ENCODE measurements at places on chromosomes 7 and 10.

GRCh38 chr10:16886031-16886430 lies 68.8 kb upstream of the RSU1 start:
- no peak for DNase-seq

DNA sequence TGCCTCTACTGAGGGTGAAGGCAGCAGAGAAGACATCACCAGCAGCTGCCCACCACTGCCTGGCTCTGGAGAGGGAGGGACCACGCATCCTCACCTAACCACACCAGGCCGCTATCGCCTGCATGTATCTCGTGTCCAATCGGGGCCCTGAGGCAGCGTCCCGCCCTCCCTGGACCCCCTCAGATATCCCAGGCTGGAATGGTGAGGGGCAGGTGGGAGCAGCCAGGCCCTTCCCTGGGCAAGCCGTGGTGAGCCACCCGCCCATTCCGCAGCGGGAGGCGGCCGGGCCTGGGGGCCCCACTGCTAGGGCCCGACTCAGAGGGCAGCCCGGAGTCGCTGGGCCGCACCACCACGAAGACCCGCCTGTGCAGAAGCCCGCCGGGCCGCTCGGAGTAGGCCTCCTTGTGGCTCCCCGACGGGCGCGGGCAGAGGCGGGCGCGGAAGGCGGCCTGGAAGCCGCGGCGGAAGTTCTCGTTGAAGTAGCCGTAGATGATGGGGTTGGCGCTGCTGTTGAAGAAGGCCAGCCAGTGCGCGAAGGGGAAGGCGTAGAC lies 21.6 kb upstream of the PPA1 start:
- no peak for DNase-seq

DNA sequence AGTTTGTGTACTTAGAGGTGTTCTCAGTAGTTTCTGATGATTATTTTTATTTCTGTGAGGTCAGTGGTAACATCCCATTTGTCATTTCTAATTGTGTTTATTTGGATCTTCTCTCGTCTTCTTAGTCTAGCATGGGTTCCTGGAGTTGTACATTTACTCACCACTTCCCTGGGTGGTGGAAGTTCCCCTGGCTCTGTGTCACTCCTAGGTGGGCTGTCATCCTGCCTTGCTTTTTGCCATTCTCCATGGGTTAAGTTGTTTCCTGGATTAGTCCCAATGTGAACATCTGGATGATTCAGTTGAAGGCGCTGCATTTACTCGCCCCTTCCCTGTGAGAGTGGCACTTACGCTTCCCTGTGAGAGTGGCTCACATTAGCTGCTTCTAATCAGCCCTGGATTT lies 48.2 kb downstream of the GSAP start:
- DNase-seq = no peak

DNA sequence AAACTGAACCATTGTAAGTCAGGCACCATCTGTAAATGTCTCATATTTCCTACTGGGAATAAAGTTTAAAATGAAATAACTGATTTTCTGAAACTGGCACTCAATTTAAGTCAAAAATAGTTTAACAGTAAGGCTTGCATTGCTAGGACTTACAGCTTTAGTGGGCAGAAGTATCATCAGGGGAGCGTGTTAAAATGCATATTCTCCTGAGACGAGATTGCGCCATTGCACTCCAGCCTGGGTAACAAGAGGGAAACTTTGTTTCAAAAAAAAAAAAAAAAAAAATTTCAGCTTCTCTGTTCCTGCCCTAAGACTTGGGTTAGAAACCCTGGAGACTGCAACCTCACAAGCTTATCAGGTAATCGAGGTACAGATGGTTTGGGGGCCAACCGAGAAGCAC lies 65.4 kb downstream of the UBE3C start:
- no peak for DNase-seq

GRCh38 chr7:124930173-124930623 lies 573 bp upstream of the POT1 start:
- no peak for DNase-seq

GRCh38 chr10:4361581-4361980 lies 464.4 kb upstream of the AKR1E2 start:
- no peak for DNase-seq

- no peak for DNase-seq
These were observed 106.2 kb downstream of the ELAPOR2 start for GRCh38 chr7:86953219-86953618.

- no peak for DNase-seq
These were observed 253.6 kb downstream of the CCSER2 start for GRCh38 chr10:84581976-84582375.

DNA sequence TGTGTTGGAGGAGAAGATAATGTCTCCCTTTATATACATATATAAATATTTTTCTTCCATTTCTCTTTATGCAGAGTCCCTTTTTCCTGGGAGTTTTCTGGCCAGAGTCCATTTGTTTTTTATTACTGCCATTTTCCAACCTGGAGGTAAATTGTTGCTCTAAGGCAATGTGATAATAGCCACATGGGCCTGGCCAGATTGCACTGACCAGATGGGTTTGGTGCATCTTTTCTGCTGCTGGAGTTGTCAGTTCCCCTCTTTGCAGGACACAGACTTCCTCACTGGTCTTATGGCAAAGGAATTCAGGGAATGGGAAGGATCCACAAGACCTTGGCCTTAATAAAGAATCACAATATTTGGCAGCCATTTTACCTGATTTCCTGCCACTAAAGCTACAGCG lies 254.9 kb downstream of the SORCS3 start:
- DNase-seq = no peak

- no peak for DNase-seq
These were observed 741.4 kb downstream of the MAGI2 start for GRCh38 chr7:78712111-78712510.

DNA sequence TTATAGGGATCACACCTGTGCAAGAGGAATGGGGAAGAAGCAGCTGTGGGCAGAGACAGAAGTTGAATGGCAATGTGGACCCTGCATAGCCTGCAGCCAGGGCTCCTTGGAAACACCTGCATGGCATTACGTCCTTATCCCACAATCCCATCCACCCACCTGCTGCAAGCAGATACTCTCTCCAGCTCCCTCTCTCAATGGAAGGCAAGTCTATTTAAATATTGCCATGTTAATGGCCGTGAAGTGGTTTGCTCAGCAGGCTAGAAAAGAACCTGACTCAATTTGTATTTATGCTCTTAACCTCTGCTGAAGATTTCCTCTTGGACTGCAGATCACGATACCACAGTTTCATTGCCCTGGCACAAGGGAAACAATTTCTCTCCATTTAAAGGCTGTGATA lies 417.0 kb downstream of the TYW1 start:
- DNase-seq = no peak

DNA sequence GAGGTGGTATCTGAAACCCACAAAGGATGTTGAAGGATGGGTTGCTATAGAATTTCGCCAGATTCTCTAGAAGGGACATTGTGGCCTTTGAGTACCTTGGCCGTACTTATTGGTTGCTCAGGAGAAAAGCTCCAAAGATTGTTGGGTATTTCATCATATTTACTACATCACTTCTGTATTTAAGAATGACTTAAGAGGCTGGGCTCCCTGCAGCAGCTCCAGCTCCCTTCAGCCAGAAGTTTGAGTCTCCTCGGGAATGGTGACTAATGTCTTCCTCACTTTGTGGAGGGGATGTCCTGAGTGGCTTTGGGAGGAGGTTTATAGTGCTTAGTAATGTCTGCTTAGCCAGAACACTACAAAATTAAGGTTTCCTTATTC lies 18.1 kb downstream of the MINDY4 start:
- no peak for DNase-seq

DNA sequence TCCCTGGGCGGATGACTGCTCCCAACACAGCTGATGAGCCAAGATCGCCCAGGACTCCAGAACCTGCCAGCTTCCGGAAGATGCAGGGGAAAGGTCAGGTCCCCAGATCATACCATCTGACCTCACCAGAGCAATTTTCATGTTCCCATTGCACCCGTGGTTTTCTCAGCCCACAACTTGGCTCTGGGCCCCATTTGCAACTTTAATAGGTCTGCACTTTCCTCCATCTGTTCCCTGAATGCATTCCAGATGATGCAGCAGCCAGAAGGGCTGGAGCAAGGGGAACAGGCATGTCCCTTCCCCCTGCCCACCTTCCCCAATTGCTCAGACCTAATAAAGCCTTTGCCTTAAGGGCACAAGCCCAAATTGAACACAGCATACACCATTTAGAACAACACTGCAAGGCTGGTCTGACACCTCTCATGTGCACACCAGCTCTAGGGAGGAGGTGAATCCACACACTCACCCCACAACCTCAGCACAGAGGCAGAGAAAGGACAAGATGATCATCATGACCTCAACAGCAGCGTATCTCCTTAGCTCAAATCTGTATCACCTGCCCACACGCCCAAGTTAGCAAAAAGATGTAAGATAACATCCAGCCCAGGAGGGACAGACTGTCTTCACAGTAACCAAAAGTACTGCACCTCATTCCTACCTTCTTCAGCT lies 87.5 kb downstream of the PLXNA4 start:
- DNase-seq = no peak

DNA sequence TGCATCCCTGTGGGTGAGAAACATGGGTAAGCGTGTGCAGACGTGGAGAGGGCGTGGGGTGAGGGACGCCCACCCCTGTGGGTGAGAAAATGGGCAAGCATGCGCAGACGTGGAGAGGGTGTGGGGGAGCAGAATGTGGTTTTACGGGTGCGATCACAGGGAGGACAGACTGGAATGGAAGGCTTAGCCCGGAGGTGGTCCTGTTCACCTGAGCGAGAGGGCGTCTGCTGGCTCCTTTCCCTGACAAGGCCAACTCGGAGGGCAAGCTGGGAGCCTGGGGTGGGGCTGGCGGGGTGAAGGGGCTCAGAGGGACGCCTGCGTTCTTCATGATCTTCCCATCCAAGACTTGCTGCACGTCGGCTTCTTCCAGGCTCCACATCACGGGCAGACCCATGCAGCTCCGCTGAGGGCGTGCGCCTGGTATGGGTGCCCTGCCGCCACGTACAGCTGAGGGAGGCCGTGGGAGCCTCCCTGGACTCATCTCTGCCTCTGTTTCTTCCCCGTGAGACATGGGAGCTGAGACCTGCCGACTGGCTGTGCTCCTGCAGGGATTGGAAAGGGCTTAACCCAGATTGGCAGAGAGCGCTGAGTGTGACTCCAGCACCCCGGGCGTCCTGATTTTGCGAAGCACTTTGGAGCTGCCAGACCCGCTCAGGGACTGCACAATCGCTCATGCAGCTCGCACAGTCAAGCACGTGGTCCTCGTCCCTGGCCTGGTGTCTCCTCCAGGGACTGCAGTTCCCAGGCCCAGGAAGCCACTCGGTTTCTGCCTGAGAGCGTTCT lies 74.3 kb upstream of the SHH start:
- no peak for DNase-seq

DNA sequence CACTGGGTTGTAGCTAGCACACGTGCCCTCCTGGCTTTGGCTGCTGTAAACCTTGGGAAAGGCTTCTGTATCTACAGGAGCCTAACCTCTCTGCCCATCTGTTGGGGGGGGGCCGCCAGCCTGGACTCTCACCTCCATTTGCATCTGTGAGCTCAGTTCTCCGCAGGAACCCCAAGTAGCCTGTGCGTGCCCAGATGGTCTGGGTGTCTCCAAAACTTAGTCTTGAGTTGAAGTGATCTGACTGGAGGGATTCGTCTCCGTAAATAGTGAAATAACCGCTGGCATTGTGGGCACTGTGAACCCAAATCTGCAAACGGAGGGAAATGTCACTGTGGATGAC lies 147.9 kb downstream of the ZMYND11 start:
- no peak for DNase-seq

DNA sequence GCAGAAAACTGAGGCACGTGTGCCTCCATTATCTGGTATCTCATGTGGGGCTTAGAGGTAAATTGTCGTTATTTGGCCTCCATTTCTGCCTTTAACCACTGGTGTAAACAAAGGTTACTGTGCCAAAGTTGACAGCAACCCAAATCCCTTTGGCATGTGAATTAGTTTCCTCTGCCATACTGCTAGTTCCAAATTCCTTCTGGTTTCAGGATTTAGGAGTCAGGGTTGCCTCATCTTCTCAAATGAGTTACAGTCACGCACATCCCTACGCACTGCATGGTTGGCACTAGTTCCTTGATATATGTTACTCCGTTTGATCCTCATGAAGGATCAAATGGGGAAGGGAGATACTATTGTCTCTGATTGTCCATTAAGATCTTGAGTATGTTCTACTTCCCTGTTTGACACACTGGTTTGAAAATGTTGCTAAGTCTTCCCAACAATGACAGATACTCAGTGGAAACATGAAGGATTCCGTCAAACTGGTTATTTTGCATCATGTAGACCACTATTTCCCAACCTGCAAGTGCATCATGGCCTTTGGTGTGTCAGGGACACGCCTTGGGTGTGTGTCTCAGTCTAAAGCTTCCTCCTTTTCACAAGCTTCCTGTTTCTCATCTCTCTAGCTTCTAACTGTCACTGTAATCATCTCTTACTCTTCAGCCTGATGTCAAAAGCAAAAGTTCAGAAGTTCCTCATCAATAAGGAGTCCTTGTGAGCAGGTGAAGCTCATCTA lies at the start of gene LIPN:
Gene LIPN (plus strand): TSS at position 655 of the 736 bp plus-strand sequence. CDS start 1,386 bp downstream, outside the sequence.
- DNase-seq = no peak

DNA sequence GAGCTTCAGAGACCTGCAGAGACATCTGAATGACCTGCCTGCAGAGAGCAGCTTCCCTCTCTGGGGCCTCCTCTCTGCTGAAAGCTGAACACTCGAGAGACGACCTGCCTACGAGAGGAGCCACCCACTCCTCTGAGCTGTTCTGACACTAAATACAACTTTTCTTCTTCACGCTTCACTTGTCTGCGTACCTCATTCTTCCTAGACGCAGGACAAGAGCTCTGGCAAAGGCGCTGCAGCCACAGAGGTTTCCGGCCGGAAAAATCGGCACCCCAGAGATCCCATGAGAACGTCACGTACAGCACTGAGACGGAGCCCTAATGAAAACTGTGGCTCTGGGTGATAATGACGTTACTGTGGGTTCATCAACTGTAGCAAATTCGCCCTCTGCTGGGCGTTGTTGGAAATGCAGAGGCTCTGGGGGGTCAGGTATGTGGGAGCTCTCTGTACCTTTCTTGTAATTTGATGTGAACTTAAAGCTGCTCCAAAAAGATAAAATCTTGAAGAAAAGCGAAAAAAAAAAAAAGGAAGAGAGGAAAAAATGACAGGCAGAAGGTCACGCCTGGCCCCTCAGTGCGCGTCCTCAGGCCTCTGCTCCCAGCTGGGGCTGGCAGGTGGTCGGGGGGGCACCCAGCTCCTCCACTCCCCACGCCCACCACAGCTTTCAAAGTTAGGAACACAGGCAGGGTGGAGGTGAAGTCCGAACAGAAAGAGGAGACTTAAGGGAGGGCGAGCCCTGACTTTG lies 120.7 kb downstream of the DYNC2I1 start:
- DNase-seq = peak; percentile 90

GRCh38 chr7:158315881-158316280 lies 271.7 kb downstream of the PTPRN2 start:
- DNase-seq = no peak

DNA sequence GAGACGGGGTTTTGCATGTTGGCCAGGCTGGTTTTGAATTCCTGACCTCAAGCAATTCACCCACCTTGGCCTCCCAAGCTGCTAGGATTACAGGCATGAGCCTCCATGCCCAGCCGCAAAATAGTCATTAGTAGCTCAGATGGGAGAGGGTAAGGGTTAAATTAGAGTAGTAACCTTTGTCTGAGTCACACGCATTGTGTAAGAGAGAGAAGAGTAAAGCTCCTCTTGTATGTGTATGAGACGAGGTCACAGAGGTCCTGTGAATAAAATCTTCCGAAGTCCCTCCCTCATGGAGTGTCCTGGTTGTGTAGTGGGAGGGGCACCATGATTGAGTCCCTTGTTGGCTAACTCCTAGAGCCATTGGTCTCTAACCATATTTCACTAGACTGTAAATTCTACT lies 85.2 kb upstream of the CDC14C start:
- DNase-seq = no peak

- DNase-seq = no peak
These were observed 91.3 kb downstream of the SCRN1 start for GRCh38 chr7:29898301-29898700.
